ENCODE measurements at places on chromosomes 7 and 10.
A peak's percentile ranks its signal among the peaks of the same experiment; 100 is the strongest.

DNA sequence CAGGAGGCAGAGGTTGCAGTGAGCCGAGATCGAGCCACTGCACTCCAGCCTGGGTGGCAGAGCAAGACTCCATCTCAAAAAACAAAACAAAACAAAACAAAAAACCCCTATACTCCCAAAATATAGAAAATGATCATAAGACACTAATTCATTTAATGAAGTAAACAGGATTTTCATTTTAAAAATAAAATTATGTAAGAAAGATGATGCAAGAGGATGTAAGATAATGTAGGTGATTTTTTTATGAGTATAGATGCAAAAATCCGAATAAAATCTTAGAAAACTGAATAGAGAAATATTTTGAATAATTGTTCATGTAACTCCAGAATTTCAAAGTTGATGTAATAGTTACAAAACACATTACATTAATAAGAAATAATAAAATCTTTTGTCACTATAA is 3.6 kb upstream of the AS3MT start:
- DNase-seq, result no peak
- no peak overlapping the region for H3K27ac ChIP-seq
- H3K4me1 ChIP-seq, result peaks cover 5% of the 10 kb centered on the region
- no peaks in the 10 kb centered on the region for H3K27me3 ChIP-seq
- H3K4me3 ChIP-seq, result no peak overlapping the region

DNA sequence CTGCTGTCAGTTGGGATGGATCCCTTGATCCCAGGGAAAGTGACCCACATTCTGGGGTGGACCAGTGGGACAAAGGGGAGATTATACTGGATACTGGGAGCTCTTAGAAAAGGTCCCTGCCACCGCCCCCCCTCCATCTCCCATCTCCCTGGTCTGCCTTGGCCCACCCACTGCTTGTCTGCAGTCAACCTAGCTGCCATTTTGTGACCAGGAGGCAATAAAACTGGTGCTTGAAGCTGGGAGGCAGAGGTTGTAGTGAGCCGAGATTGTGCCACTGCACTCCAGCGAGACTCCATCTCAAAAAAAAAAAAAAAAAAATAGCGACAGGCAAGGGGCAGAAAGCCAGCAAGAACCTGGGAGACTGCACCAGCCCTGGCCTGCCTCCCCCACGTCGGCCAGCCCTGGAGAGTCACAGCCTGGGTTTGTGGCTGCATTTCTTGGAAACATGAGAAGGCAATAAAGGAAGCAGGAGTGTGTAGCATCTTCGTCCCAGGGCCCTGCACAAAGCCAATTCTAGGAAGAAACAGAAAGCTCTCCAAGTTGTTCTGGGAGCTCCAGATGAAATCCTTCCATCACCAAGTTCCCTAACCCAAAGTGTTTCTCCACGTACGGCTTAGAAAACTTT is 4.7 kb upstream of the ARPC1B start:
- H3K27ac ChIP-seq, result no peak overlapping the region
- DNase-seq, result no peak
- H3K4me1 ChIP-seq, result peaks cover 19% of the 10 kb centered on the region

DNA sequence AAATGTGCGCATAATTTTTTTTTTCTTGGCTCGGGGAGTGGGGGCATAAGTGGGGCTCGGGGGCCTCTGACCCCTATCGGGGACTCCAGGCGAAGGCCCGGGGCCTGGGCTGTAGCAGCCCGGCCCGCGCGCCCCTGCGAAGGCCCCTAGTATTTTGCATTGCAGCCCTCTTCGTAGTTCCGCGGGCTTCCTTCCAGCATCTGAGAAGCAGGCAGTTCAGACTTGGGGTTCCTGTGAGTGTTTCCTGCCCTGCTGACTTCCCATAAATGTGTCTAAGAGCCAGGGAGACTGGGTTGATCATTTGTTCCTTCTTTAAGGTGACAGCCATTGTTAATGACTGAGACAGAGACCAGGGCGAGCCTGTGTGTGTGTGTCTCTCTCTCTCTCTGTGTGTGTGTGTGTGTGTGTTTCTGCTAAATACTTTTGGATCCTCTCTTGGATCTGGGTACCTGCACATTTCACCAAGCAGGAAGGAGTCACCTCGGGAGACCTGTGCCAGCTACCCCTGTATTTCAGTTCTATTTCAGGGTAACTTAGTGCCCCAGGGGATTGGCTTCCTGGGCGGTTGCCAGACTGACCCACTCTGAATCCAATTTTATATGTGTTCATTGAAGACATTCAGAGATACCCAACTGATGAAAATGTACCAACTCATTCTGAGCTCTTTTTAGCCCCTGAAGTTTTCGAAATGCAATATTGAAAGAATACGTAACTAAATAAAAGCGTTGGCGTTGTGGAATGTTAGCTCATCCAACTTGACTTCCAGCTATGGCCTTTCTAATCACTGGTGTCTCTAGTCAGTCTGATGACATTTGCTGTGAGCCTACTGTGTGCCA is 805 bp downstream of the MSRB2 start:
- H3K27me3 ChIP-seq, result no peaks in the 10 kb centered on the region
- H3K4me3 ChIP-seq, result peak overlapping the region; percentile 75
- no peak overlapping the region for H3K27ac ChIP-seq
- peak; percentile 69 for DNase-seq
- peaks cover 4% of the 10 kb centered on the region for H3K4me1 ChIP-seq
- no peaks in the 10 kb centered on the region for H3K36me3 ChIP-seq

DNA sequence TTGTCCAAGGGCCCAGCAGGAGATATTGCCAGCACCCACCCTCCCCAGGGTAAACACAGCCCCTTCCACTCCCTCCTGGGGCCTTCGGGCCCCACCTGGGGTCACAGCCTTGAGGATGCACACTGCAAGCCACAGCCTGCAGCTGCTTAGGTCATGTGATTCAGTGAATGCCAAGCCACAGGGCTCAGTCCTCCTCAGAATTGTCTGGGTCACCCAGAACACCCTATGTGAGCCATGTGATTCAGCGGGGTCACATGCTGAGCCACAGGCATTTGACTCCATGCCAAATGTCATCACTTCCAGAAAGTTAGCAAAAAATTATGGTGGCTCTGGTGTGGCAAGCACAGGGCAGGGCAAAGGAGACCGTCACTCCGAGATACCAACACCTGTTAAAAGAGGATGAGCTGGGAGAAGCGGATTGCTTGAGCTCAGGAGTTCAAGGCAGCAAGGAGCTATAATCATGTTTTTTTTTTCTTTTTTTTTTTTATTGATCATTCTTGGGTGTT is 17.2 kb upstream of the PSAP start:
- peaks cover 16% of the 10 kb centered on the region for H3K4me1 ChIP-seq
- H3K36me3 ChIP-seq, result no peaks in the 10 kb centered on the region
- no peak overlapping the region for H3K4me3 ChIP-seq
- H3K27ac ChIP-seq, result peak overlapping the region; percentile 48

GRCh38 chr7:41328544-41328943 is 374.3 kb downstream of the INHBA start:
- no peaks in the 10 kb centered on the region for H3K27me3 ChIP-seq
- DNase-seq, result no peak
- H3K4me3 ChIP-seq, result no peak overlapping the region
- H3K27ac ChIP-seq, result no peak overlapping the region
- H3K36me3 ChIP-seq, result no peaks in the 10 kb centered on the region

- H3K36me3 ChIP-seq, result no peaks in the 10 kb centered on the region
- H3K27me3 ChIP-seq, result no peaks in the 10 kb centered on the region
- H3K4me3 ChIP-seq, result no peak overlapping the region
Measured at GRCh38 chr7:74633451-74633921, 24.0 kb upstream of the GTF2I start.

GRCh38 chr7:120272701-120273475 is at the start of gene KCND2:
TSS of gene KCND2 (plus strand) at chr7:120273175.
- peaks cover 12% of the 10 kb centered on the region for H3K36me3 ChIP-seq
- H3K4me1 ChIP-seq, result peaks cover 7% of the 10 kb centered on the region
- peak within 1 kb of the TSS; percentile 74 for H3K4me3 ChIP-seq
- peaks cover 4% of the 10 kb centered on the region for H3K27me3 ChIP-seq
- peak; percentile 32 for DNase-seq

GRCh38 chr7:84196084-84196503 is 1.5 kb upstream of the SEMA3A start:
- DNase-seq, result peak; percentile 89
- no peak overlapping the region for H3K27ac ChIP-seq
- H3K4me1 ChIP-seq, result no peaks in the 10 kb centered on the region
- H3K27me3 ChIP-seq, result no peaks in the 10 kb centered on the region

DNA sequence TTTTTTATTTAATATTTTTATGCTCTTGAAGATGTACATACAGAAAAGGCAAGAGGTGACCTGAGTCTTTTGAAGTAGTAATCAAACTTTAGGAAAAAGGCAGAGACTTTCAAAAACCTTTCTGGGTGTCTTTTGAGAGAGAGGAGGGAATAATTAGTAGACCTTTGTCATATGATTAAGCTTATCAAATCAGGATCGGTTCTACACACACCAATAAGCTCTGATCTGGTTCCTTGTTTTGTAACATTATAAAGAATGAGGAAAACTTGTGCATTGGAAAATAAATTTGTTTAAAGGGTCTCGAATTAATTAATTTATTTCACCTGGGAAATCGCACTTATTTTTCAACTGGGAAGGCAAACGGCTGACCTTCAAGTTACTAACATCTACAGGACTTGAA is 11.9 kb downstream of the TWIST1 start:
- H3K27ac ChIP-seq, result no peak overlapping the region
- no peak for DNase-seq
- peaks cover 12% of the 10 kb centered on the region for H3K4me1 ChIP-seq
- H3K27me3 ChIP-seq, result no peaks in the 10 kb centered on the region
- H3K4me3 ChIP-seq, result peak overlapping the region; percentile 83

- H3K4me1 ChIP-seq, result no peaks in the 10 kb centered on the region
- no peaks in the 10 kb centered on the region for H3K36me3 ChIP-seq
- no peak overlapping the region for H3K27ac ChIP-seq
Measured at GRCh38 chr7:77498659-77499379, 38.3 kb upstream of the PTPN12 start.

DNA sequence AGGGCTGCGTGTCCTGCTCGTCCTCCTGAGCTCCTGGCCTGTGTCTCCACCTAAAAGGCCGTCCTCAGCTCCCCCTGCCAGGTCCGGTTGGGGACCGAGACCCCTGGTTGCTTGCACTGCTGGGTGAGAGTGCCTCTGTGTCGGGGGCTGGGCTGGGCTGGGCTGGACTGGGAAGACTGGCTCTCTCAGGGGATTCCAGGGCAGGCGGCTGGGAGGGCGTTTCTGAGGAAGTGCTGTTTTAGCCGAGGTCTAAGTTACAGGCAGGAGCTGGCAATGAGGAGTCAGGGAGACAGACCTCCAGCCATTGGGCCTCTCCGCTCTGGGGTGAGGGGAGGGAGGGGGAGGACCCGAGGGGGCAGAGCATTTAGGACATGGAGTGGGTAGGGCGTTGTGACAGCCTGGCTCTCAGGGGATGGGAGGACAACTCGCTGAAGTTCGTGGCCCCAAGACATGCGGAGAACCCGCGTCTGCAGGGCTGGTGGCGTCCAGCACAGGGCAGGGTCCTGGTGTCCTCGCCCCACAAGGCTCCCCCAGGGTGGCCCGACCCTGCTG is 20.9 kb downstream of the FOXK1 start:
- no peaks in the 10 kb centered on the region for H3K27me3 ChIP-seq
- H3K36me3 ChIP-seq, result peaks cover 14% of the 10 kb centered on the region
- no peak overlapping the region for H3K4me3 ChIP-seq
- H3K4me1 ChIP-seq, result peaks cover 38% of the 10 kb centered on the region
- DNase-seq, result peak; percentile 66
- H3K27ac ChIP-seq, result no peak overlapping the region

- DNase-seq, result no peak
- H3K27ac ChIP-seq, result no peak overlapping the region
- no peak overlapping the region for H3K4me3 ChIP-seq
- no peaks in the 10 kb centered on the region for H3K4me1 ChIP-seq
Measured at GRCh38 chr10:131113165-131113564, 198.4 kb downstream of the TCERG1L start.

GRCh38 chr7:34086981-34087380 is 181.6 kb downstream of the BMPER start:
- H3K27me3 ChIP-seq, result no peaks in the 10 kb centered on the region
- H3K36me3 ChIP-seq, result peaks cover 78% of the 10 kb centered on the region
- no peak overlapping the region for H3K27ac ChIP-seq
- H3K4me3 ChIP-seq, result no peak overlapping the region
- H3K4me1 ChIP-seq, result no peaks in the 10 kb centered on the region
- no peak for DNase-seq

DNA sequence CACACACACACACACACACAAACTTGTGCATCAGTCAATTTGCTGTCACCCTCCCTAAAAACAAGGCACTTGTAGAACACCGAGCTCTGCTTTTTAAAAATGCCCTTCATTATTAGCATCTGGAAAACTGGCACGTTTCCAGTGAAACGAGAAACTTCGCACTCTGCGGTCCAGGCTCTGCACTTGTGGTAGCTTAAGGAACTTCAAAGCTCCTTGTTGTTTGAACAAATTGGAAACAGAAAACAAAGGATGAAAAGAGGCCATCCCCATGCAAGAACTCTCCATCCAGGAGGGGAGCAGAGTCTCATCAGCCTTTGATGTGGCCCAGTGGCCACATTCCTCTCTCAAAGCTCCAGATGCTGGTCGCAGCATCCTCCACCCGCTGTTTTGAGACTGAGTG is 105.1 kb downstream of the C10orf90 start:
- H3K27me3 ChIP-seq, result no peaks in the 10 kb centered on the region
- H3K4me1 ChIP-seq, result peaks cover 5% of the 10 kb centered on the region

GRCh38 chr7:128365432-128365831 is 3.9 kb upstream of the PRRT4 start:
- H3K36me3 ChIP-seq, result no peaks in the 10 kb centered on the region
- peaks cover 15% of the 10 kb centered on the region for H3K4me1 ChIP-seq
- H3K27me3 ChIP-seq, result peaks cover 58% of the 10 kb centered on the region

- H3K27ac ChIP-seq, result peak overlapping the region; percentile 24
- H3K27me3 ChIP-seq, result no peaks in the 10 kb centered on the region
- H3K4me3 ChIP-seq, result peak overlapping the region; percentile 90
- DNase-seq, result peak; percentile 74
- H3K4me1 ChIP-seq, result peaks cover 14% of the 10 kb centered on the region
- H3K36me3 ChIP-seq, result no peaks in the 10 kb centered on the region
Measured at GRCh38 chr7:24981171-24981951, 1.4 kb upstream of the OSBPL3 start.

DNA sequence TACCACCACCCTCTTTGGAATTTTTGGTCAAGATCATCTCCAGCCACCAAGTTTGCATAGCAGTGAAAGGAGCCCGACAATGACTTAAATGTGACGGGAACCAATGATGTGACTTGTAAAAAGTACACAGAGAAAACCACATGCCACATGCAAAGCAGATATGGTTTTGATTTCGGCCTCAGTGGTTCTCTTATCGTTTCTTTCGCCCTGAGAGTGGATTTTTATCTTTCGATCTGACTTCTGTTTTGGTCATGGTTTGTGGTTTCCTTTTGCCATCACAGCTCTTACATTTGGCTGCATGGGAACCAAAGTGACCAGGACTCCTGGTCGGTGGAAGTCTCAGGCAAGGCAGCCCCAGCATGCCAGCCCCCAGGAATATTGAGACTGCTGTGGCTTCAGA is 31.5 kb downstream of the TCF7L2 start:
- no peak overlapping the region for H3K27ac ChIP-seq
- H3K4me3 ChIP-seq, result no peak overlapping the region
- no peaks in the 10 kb centered on the region for H3K27me3 ChIP-seq
- peak; percentile 72 for DNase-seq
- peaks cover 2% of the 10 kb centered on the region for H3K36me3 ChIP-seq

- DNase-seq, result no peak
- H3K4me3 ChIP-seq, result no peak overlapping the region
- no peaks in the 10 kb centered on the region for H3K27me3 ChIP-seq
- H3K4me1 ChIP-seq, result no peaks in the 10 kb centered on the region
- H3K36me3 ChIP-seq, result no peaks in the 10 kb centered on the region
Measured at GRCh38 chr7:49986191-49986590, 106.9 kb downstream of the ZPBP start.

- DNase-seq, result no peak
- H3K27me3 ChIP-seq, result no peaks in the 10 kb centered on the region
- H3K4me3 ChIP-seq, result no peak overlapping the region
- H3K4me1 ChIP-seq, result no peaks in the 10 kb centered on the region
- no peak overlapping the region for H3K27ac ChIP-seq
Measured at GRCh38 chr7:84800846-84801245, 386.0 kb downstream of the SEMA3D start.
